ENCODE measurements at places on chromosomes 3 and 15. TPM values are rescaled to one million over a fixed set of nuclear protein-coding genes. Genes with fewer than 3 reads are reported as not detected.

Gene THSD4
- 151 TPM for total RNA-seq

- no peaks in the 10 kb centered on the region for H3K4me1 ChIP-seq
- H3K4me3 ChIP-seq, result no peak overlapping the region
- peaks cover 38% of the 10 kb centered on the region for H3K36me3 ChIP-seq
- no peak for DNase-seq
Observed at GRCh38 chr15:22827125-22827524, 11.3 kb upstream of the NIPA2 start.

GRCh38 chr15:41825572-41826535 is 2.0 kb upstream of the JMJD7 start:
- H3K36me3 ChIP-seq, result peaks cover 40% of the 10 kb centered on the region
- H3K27me3 ChIP-seq, result no peaks in the 10 kb centered on the region
- peaks cover 5% of the 10 kb centered on the region for H3K4me1 ChIP-seq
- no peak for DNase-seq

DNA sequence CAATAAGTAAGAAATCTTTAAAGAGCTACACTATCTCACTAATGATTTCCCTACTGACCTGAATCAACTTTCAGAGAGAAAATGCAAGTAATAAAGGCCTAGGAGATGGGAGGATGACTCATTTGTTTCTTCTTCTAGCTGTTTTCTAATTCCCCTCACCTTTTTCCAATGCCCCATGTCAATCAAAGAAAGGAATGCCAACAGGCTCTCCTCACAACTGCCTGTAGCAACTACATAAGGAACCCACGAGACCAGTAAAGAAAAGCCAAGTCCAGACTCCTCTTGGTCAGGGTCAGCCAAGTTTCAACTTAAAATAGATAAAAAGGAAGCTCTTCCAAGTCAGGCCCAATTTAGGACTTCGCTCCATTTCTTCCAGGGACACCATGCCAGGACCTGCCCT is 201.9 kb downstream of the TNIK start:
- DNase-seq, result no peak
- no peaks in the 10 kb centered on the region for H3K36me3 ChIP-seq
- H3K4me1 ChIP-seq, result no peaks in the 10 kb centered on the region
- no peaks in the 10 kb centered on the region for H3K27me3 ChIP-seq
- no peak overlapping the region for H3K4me3 ChIP-seq

GRCh38 chr3:27907929-27908328 is 185.8 kb upstream of the EOMES start:
- no peaks in the 10 kb centered on the region for H3K4me1 ChIP-seq
- no peak for DNase-seq
- no peaks in the 10 kb centered on the region for H3K36me3 ChIP-seq
- H3K27me3 ChIP-seq, result no peaks in the 10 kb centered on the region
- no peak overlapping the region for H3K4me3 ChIP-seq

DNA sequence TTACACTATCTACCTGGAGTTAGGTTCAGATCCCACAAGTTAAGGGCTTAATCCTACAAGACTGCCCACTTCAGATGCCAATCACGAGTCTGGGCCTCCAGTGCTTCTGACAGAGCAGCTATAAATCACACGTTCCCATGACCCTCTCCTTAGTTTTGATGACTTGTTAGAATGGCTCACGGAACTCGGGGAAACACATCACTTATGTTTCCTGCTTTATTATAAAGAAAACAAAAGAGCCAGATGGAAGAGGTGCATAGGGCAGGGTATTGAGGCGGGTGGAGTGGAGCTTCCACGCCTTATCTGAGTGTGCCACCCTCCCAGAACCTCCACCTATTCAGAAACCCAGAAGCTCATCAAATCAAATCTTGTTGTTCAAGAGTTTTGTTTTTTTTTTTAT is 170.8 kb downstream of the MOBP start:
- no peaks in the 10 kb centered on the region for H3K4me1 ChIP-seq
- H3K36me3 ChIP-seq, result no peaks in the 10 kb centered on the region
- no peak overlapping the region for H3K4me3 ChIP-seq
- no peak for DNase-seq
- no peak overlapping the region for H3K27ac ChIP-seq
- no peaks in the 10 kb centered on the region for H3K27me3 ChIP-seq

DNA sequence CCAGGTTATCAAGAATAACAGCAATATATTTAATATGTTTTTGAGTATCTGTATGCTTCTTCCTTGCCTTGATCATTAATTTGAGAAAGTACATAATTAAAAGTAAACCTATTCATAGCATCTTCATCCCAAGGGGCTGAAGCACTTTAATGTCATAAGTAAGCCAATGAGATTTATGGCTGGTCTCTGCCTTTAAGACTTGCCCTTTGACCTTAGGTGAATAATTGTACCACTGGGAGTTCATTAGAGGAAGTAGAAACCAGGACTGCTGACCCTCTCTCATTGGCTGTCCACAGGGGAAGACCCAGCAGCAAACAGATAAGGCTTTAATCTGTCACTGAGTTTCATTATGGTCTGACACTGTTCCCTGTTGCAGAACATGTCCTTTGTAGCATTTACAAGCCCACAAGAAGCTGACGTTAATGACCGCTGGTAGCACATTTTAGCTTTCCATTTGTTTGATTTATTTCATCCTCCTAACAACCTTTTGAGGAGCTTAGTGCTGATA is 16.3 kb upstream of the ERC2 start:
- H3K36me3 ChIP-seq, result no peaks in the 10 kb centered on the region
- no peak for DNase-seq
- H3K27me3 ChIP-seq, result no peaks in the 10 kb centered on the region
- H3K27ac ChIP-seq, result no peak overlapping the region
- H3K4me3 ChIP-seq, result no peak overlapping the region
- H3K4me1 ChIP-seq, result no peaks in the 10 kb centered on the region

GRCh38 chr15:81054236-81054635 is 53.5 kb downstream of the TLNRD1 start:
- H3K4me1 ChIP-seq, result no peaks in the 10 kb centered on the region
- no peak for DNase-seq
- H3K27me3 ChIP-seq, result no peaks in the 10 kb centered on the region
- H3K4me3 ChIP-seq, result no peak overlapping the region
- no peak overlapping the region for H3K27ac ChIP-seq

- DNase-seq, result no peak
- H3K4me3 ChIP-seq, result no peak overlapping the region
- H3K36me3 ChIP-seq, result no peaks in the 10 kb centered on the region
- no peak overlapping the region for H3K27ac ChIP-seq
Observed at GRCh38 chr3:89742546-89742945, 635.1 kb downstream of the EPHA3 start.
